ENCODE measurements at places on chromosomes 7 and 10.

- DNase-seq, result no peak
These were observed 8.3 kb upstream of the BCL7B start for GRCh38 chr7:73565675-73566340.

- DNase-seq, result no peak
These were observed 7.7 kb downstream of the INSIG1 start for GRCh38 chr7:155305231-155305904.

GRCh38 chr7:16881844-16882243, at the start of gene AGR3:
Gene AGR3 (minus strand): TSS chr7:16881983. CDS start chr7:16878618, 3,365 bp downstream.
- DNase-seq, result no peak

DNA sequence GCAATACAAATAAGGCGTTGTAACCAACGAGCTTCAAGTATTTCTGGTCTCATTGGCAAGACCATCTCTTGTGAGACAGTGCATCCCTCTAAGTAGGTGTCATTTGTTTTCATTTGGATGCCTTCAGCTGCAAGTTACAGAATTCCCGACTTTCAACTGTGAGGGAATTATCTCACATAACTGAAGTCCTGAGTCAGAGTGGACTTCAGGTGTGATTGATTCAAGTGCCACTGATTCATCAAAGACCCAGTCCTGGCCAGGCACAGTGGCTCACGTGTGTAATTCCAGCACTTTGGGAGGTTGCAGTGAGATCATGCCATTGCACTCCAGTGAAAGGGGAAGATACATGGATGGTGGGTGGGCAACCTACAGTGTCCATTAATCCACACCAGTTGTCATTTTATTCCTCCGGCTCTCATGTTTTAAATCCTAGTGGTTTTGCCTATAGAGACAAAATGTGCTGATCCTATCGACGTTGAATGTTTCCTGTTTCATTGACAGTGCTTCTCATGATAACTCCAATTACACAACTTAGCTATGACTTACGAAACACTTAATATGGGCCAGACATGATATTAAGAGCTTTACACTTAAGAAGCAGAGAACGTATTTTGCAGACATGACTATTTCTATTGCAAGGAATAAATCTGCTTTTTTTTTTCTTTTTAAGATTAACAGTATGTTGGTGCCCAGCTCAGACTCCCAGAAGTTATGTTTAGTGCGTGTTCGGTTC, 268.0 kb downstream of the FRMD4A start:
- DNase-seq, result no peak

GRCh38 chr7:149719912-149720335, 53.5 kb downstream of the ZNF467 start:
- no peak for DNase-seq

DNA sequence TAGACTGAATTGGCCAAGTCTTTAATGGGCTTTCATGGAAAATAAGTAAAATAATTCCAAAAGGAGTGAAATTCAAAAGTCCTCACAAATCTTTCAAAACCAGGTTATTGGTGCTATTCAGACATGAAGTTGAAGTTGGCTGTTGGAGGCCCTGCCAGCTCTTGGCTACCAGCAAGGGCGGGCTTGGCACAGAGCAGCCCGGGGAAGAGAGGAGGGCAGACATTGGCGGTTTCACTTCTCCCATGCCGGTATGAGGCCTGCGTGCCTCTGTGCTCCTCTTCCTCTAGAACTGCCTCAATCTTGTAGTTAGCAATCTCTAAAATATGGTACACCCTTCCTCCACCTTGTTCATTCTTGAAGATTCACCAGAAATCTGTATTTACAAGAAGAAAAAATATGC, 16.4 kb upstream of the NPS start:
- no peak for DNase-seq

- DNase-seq, result no peak
These were observed 163.6 kb downstream of the DNAJB6 start for GRCh38 chr7:157500171-157500960.

DNA sequence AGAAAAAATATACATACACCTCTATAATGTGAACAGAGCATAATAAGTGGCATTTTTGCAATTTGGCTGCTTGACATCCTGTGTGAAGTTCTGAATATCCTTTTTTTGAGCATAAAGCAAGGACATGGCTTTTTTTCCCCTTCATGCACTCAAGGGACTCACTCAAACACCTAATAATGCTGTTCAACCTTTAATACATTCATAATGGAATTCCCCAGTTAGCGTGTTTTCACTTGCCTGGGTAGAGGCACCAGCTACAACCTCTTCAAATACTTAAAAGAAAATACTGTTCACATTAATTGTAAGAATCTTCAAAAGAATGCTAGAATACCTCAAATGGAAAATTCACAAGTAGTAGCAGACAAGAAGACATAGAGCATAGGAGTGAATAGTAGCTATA, 316.8 kb downstream of the PCDH15 start:
- DNase-seq, result no peak

- no peak for DNase-seq
These were observed 25.3 kb downstream of the PITRM1 start for GRCh38 chr10:3147117-3147820.

DNA sequence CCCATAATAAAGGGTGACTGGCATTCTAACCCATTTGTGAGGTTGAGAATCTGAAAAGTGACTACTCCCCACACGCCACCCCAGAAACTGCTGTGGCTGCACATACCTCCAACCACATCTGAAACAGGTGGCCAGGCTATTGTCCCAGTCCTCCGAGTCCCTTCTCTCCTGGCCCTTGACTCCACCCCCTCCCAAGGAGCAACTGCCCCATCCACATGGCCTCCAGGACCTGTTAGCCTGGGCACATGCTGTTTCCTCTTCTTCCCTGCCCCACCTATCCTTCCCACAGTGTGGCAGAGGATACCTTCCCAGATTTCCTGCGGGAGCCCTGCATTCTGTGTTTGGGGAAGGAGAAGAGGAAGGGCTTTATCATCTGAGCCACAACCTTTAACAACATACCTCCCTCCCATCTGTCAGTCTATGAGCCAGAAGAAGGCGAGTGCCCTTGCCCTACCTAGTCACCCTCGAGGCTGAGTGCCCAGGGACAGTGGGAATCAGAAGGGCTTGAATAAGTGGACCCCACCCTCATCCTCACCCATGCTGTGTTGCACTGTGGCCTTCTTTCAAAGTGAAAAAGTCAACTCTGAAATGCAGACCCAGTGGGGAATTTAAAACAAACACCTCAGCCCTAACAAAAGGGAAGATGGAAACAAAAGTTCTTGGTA, 11.9 kb downstream of the STEAP1B start:
- no peak for DNase-seq

DNA sequence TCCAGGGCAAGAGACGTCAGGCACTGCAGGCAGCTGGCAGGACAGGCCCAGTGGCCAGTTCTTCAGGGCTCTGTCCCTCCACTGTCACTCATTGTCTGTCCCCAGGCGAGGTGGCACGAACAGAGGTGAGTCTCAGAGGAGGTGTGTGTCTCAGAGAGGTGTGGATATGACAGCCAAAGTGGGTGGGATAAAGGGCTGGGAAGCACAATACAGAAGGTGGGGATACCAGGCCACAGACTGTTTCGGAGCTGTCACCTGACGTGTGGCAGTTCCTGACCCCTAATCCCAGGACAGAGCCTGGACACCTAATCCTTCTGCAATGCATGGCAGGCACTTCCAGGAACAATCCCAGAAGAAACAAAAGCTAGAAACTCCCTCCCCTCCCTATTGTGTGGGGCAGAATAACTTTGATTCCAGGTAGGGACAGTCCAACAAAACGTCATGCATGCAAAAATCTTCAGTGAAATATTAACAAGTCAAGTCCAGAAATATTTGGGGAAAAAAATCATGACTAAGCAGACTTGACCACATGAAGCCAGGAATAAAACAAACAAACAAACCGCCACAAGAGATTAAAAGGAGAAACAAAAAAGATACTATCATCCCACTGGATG, 11.6 kb downstream of the KLRG2 start:
- DNase-seq, result no peak

DNA sequence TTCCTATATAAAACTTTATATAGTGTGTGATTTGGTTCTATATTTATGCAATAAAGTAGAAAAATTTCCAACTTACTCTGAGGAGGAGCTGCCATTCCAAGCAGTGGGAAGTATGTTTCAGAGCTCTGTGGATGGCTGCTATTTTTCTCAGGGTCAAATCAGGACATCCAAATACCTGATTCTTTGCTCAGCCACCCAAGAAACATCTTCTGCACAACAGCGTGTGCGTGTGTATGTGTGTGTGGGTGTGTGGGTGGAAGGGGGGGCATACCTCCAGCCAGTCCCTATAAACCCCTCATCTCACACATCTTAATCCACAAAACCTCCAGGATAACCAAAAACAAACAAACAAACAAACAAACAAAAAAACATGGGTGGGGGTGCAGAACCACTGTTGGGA, 66.3 kb upstream of the EMX2 start:
- DNase-seq, result no peak

DNA sequence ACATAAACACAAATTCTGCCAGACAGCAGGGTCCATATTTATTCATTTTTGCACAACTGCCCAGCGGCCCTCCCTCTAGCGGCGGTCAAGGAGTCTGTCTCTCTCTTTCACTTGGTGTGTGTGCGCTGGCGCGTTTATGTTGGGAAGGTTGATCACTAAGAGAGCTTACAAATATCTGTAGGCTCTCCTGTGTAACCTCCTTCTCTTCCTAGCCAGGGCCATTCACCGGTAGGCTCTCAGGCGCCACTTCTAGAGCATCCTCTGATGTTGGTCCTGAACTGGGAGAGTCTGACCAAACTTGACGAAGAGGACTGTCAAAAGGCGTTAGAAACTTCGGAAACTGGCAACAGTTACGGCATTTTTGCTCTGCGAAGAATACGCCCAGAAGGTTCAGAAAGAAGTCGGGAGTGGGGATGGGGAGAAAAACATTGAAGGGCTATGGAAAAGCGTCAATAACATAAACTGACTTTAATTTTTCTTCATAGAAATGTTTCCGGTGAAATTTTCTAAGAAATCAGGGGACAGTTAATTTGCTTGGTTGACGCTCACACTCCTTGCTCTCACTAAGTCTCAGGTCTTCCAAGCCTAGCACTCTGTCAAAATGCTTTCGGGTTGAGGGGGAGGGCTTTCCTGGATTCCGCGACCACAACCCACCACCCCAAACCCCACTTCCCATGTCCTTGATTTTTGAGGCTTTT, 731.1 kb downstream of the ZWINT start:
- DNase-seq, result peak; percentile 86

DNA sequence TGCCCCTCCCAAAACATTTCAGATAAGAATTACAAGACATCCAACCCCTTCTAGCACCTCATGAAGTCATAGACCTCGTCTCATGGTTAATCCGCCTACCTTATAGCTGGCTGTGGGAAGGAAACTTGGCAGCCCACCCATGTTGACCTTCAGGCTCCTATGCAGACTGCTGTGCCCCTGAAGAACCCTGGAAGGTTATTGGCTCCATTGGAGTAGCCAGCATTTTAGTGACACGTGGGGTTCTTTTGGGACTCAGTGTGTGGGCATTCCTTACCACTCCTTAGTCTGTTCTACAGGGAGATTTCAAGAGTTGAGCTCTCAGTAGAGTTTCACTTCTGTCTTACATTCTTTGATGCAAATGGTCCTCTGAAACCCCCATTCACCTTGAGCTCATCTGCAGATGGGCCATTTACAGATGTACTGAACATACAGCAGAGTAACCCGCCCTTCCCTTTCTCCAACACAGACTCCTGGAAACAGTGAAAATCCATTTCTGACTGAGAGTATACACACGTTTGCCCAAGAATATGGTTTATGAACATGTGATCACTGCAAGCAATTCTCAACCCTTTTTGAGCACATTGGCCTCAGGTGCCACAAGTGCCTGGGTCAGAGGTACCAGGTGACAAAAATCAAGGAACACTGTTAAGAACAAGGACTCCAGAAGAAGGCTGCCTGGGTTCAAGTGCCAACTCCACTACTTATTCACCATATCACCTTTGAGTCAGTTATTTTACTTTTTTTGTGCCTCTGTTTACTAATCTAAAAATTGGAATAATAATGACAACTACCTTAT, 54.0 kb upstream of the HECW1 start:
- no peak for DNase-seq

DNA sequence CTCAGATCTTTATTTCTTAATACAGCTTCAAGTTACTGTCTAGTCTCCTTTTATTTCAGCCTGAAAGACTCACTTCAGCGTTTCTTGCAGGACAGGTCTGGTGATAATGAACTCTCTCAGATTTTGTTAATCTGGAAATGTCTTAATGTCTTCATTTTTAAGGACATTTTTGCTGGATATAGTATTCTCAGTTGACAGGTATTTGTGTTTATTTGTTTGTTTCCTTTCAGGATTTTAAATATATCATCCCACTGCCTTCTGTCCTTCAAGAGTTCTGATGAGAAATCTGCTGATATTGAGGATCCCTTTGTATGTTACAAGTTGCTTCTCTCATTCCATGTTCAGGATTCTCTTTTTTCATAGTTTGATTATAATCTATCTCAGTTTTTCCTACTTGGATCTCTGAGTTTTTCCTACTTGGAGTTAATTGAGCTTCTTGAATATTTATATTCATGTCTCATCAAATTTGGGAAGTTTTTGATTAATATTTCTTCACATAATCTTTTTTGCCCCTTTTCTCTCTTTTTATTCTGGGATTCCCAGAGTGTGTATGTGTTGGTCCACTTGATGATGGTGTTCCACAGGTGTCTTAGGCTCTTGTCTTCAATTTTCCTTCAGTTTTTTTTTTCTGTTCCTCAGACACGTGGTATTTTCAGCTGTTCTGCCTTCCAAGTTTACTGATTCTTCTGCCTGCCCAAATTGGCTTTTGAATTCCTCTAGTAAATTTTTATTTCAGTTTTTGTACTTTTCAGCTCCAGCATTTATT, 49.9 kb downstream of the PTEN start:
- DNase-seq, result no peak

DNA sequence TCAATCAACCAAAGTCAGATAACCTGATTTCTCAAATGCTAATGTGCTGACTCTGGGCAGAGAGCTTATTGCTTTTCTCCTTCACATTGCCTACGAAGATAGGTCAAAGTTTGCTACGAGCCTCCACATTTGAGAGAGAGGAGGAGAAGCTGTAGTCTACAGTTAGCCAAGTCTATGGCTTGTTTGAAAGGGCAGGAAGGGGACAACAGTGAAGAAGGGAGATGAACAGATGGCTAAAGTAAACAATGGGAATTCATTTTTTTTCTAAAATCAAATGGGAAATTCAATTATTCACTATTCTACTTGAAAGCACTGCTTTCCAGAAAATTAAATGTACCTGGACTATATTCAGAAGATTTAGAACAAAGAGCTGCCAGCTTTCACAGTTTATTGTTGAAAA, 126.7 kb upstream of the C1QL3 start:
- DNase-seq, result no peak

DNA sequence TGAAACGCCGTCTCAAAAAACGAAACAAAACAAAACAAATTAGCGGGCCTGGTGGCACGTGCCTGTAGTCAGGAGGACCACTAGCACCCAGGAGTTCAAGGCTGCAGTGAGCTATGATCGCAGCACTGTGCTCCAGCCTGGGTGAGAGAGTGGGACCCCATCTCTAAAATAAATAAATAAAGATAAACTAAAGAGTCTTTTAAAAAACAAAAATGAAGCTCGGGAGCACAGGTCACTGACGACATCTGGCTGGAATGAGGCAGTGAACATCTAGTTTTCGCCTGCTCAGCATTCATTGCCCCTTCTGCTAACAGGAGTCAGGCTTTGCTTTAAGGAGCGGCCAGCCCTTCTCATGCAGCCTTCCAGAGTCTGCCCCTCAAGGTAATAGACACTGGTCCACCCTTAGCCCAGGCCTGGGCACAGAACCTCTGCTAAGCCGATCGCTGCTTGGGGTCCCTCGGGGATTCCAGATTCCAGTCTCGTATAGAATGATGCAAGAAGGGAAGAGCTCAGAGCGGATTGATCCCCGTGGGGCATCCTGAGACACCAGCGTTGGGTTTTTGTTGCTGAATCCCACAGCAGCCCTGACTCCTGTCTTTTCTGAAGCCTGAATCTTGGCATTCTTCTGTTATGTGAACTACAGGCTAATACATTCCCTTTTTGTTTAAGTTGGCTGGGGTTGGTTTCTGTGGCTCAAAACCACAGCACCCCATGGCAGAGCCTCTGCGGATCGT, 14.2 kb upstream of the FOXK1 start:
- DNase-seq, result no peak
